Activated T-cell treated with anti-CD3 and anti-CD28 coated beads, Interleukin-2, amount 50 U/mL, for 72 hours (primary cell): ENCODE measurements at places on chromosomes 1 and 21.
A peak's percentile ranks its signal among the peaks of the same experiment; 100 is the strongest.

DNA sequence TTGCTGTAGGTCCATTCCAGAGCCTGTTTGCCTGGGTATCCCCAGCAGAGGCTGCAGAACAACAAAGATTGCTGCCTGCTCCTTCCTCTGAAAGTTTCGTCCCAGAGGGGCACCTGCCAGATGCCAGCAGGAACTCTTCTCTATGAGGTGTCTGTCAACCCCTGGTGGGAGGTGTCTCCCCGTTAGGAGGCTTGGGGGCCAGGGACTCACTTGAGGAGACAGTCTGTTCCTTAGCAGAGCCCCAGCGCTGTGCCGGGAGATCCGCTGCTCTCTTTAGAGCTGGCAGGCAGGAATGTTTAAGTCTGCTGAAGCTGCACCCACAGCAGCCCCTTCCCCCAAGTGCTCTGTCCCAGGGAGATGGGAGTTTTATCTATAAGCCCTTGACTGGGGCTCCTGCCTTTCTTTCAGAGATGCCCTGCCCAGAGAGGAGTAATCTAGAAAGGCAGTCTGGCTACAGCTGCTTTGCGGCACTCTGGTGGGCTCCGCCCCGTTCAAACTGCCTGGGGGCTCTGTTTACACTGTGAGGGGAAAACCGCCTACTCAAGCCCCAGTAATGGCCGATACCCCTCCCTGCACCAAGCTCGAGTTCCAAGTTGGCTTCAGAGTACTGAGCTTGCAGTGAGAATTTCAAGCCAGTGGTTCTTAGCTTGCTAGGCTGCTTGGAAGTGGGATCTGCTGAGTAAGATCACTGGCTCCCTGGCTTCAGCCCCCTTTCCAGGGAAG lies 8.7 kb upstream of the SLC25A24 start:
- no peak overlapping the region for H3K27ac ChIP-seq
- peaks cover 14% of the 10 kb centered on the region for H3K4me1 ChIP-seq
- H3K27me3 ChIP-seq, result peaks cover 41% of the 10 kb centered on the region
- H3K36me3 ChIP-seq, result peaks cover 4% of the 10 kb centered on the region

GRCh38 chr1:106276871-106277270 lies 779.6 kb upstream of the PRMT6 start:
- H3K4me1 ChIP-seq, result no peaks in the 10 kb centered on the region
- no peak for DNase-seq
- no peak overlapping the region for H3K27ac ChIP-seq
- no peaks in the 10 kb centered on the region for H3K36me3 ChIP-seq

GRCh38 chr1:213623064-213623581 lies 364.6 kb upstream of the PROX1 start:
- H3K27me3 ChIP-seq, result peaks cover 13% of the 10 kb centered on the region
- DNase-seq, result no peak
- peaks cover 9% of the 10 kb centered on the region for H3K4me1 ChIP-seq
- no peak overlapping the region for H3K27ac ChIP-seq
- H3K4me3 ChIP-seq, result peak overlapping the region; percentile 49

GRCh38 chr1:115949156-115949555 lies 27.2 kb upstream of the SLC22A15 start:
- DNase-seq, result no peak
- H3K4me3 ChIP-seq, result no peak overlapping the region
- H3K36me3 ChIP-seq, result no peaks in the 10 kb centered on the region

- no peak for DNase-seq
- H3K27me3 ChIP-seq, result peaks cover 19% of the 10 kb centered on the region
- no peaks in the 10 kb centered on the region for H3K36me3 ChIP-seq
- no peaks in the 10 kb centered on the region for H3K4me1 ChIP-seq
- H3K27ac ChIP-seq, result no peak within 1 kb of the TSS
These were observed at the start of gene AMPD1 for GRCh38 chr1:114695430-114696058. Gene AMPD1 (minus strand): TSS chr1:114695546. CDS start chr1:114695471, 75 bp downstream.

- H3K27me3 ChIP-seq, result peaks cover 31% of the 10 kb centered on the region
- peak; percentile 5 for DNase-seq
- H3K4me1 ChIP-seq, result peaks cover 12% of the 10 kb centered on the region
- H3K4me3 ChIP-seq, result peak overlapping the region; percentile 68
These were observed 106.5 kb downstream of the SLC16A1 start for GRCh38 chr1:112849425-112850033.

DNA sequence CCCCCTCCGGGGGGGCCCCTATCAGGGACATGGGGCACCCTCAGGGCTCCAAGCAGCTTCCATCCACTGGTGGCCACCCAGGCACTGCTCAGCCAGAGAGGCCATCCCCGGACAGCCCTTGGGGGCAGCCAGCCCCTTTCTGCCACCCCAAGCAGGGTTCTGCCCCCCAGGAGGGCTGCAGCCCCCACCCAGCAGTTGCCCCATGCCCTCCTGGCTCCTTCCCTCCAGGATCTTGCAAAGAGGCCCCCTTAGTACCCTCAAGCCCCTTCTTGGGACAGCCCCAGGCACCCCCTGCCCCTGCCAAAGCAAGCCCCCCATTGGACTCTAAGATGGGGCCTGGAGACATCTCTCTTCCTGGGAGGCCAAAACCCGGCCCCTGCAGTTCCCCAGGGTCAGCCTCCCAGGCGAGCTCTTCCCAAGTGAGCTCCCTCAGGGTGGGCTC lies 34.9 kb downstream of the TRIM11 start:
- no peak overlapping the region for H3K4me3 ChIP-seq
- no peaks in the 10 kb centered on the region for H3K36me3 ChIP-seq
- H3K27ac ChIP-seq, result no peak overlapping the region
- no peaks in the 10 kb centered on the region for H3K4me1 ChIP-seq

DNA sequence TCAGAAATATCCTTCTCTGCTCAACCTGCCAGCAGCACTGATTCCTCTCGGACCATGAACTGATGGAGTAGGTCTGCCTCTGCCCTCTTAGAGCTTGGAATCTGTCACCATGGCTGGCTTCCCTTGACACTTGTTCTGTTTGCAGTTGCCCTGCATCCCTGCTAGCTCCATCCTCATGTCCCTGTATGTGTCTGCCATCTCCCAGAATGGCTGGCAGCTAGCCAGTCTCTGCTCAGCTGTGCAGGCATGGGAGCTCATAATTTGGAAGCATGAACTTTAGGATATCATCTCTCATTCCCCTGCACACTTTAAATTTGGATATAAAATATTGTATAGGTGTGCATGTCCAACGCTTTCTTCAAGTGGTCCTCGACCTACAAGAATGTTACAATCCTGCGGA lies 95.4 kb downstream of the C1orf94 start:
- no peak for DNase-seq
- H3K27me3 ChIP-seq, result peaks cover 16% of the 10 kb centered on the region
- no peaks in the 10 kb centered on the region for H3K36me3 ChIP-seq
- no peak overlapping the region for H3K27ac ChIP-seq
- no peaks in the 10 kb centered on the region for H3K4me1 ChIP-seq
- no peak overlapping the region for H3K4me3 ChIP-seq

- peaks cover 3% of the 10 kb centered on the region for H3K4me1 ChIP-seq
- H3K27ac ChIP-seq, result no peak overlapping the region
- no peaks in the 10 kb centered on the region for H3K36me3 ChIP-seq
- no peak overlapping the region for H3K4me3 ChIP-seq
- no peaks in the 10 kb centered on the region for H3K27me3 ChIP-seq
These were observed 25.4 kb downstream of the TEX35 start for GRCh38 chr1:178538192-178538916.

GRCh38 chr1:116754198-116754977 lies at the start of gene CD2:
Gene CD2 (plus strand): TSS chr1:116754430. CDS start chr1:116754493, 63 bp downstream.
- peaks cover 65% of the 10 kb centered on the region for H3K36me3 ChIP-seq
- peaks cover 27% of the 10 kb centered on the region for H3K4me1 ChIP-seq
- peak within 1 kb of the TSS; percentile 100 for H3K27ac ChIP-seq
- DNase-seq, result peak; percentile 69
- H3K27me3 ChIP-seq, result no peaks in the 10 kb centered on the region

DNA sequence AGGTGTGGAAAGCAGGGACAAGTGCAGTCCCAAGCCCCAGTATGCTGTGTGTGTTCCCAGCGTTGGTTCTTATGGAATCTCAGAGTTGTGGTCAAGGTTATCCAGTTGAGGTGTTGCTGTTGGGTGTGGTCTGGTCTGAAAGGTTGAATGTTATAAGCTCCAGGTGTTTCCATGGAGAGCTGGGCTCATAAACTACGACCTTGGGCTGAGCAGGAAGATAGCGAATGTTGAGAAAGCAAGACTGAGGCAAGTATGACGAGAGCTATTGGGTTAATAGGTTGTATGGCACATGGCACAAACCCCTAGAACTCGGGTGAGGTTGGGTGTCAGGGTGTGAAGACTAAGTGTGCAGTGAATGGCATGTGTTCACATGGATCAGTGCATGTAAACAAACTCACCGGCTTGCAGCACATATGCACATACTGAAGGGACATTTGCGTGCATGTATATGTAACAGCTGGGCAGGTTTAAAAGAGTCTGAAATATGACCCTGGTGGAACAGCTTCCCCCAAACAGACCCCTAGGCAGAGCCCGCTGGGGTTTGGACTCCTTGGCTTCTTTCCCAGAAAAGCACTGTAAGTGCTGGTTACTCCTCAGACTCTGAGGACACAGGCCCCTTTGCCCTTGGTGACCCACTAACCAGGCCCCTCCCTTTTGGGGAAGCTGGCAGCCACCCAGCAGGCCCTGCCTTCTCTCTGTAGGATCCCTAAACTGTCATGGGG lies 117.5 kb downstream of the NAV1 start:
- H3K27ac ChIP-seq, result no peak overlapping the region
- DNase-seq, result no peak
- H3K4me1 ChIP-seq, result no peaks in the 10 kb centered on the region
- H3K36me3 ChIP-seq, result no peaks in the 10 kb centered on the region

DNA sequence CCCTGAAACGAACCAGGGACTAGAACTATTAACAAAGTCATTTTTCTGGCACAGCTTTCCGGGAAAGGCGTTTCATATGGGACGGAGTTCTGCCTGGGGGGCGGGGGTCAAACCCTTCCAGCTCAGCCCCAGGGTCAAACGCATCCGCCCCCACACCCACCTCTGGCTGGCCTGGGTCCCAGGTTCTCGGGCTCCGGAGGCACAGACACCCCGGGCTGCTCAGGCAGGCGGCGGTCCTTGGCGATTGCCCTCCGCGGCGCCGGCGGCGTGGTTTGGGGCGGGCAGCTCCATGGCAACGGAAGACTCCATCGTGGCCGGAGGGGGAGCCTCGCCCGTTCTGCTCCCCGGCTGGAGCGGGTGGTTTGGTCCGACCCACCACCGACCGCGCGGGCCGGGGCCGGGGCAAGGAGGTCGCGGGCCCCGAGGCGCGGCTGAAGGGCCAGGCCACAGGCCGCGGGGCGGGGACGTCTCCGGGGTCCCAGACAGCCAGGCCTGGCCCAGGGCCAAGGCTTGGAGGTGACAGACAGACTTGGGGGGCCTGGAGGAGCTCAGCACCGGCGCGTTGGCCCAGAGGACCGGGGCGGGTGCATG lies at the start of gene CFAP74:
Gene CFAP74, minus strand, starts transcription at position 246 of the 591 bp plus-strand sequence. CDS start 12,830 bp downstream, outside the sequence.
- H3K27ac ChIP-seq, result no peak within 1 kb of the TSS
- H3K36me3 ChIP-seq, result no peaks in the 10 kb centered on the region
- no peak within 1 kb of the TSS for H3K4me3 ChIP-seq
- H3K27me3 ChIP-seq, result peaks cover 37% of the 10 kb centered on the region
- no peaks in the 10 kb centered on the region for H3K4me1 ChIP-seq
- DNase-seq, result peak; percentile 44

- DNase-seq, result no peak
- H3K4me1 ChIP-seq, result peaks cover 39% of the 10 kb centered on the region
These were observed 294.8 kb downstream of the PTPRC start for GRCh38 chr1:198933515-198934222.

DNA sequence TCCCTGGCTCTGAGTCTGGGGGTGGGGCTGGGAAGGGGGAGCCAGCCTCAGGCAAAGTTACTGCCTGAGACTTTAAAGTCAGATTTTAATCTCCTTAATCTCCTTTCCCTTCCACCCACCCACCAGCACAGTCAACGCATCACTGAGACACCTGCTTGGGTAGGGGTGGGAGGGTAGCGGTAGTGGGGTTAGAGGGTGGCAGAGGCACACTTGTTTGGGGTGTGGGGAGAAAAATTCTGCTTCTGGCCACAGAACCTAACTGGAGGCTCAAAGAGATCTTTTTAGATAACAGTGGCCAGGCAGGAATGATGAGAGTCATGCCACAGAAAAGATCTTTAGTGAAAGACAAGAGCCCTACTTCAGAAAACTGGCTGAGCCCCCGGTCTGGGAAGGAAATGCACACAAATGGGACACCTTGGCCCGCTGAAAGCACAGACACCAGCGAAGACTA lies 44.1 kb downstream of the CD247 start:
- peaks cover 87% of the 10 kb centered on the region for H3K4me1 ChIP-seq
- peaks cover 25% of the 10 kb centered on the region for H3K36me3 ChIP-seq
- H3K4me3 ChIP-seq, result peak overlapping the region; percentile 86

GRCh38 chr1:156496211-156496761 lies 4.3 kb downstream of the MEF2D start:
- peak overlapping the region; percentile 91 for H3K4me3 ChIP-seq
- no peak for DNase-seq
- no peaks in the 10 kb centered on the region for H3K27me3 ChIP-seq
- peaks cover 8% of the 10 kb centered on the region for H3K36me3 ChIP-seq
- peaks cover 76% of the 10 kb centered on the region for H3K4me1 ChIP-seq

- H3K4me1 ChIP-seq, result peaks cover 7% of the 10 kb centered on the region
- H3K4me3 ChIP-seq, result no peak overlapping the region
- DNase-seq, result no peak
- no peak overlapping the region for H3K27ac ChIP-seq
- H3K27me3 ChIP-seq, result no peaks in the 10 kb centered on the region
These were observed 50.9 kb downstream of the SLC44A3 start for GRCh38 chr1:94871031-94871430.

DNA sequence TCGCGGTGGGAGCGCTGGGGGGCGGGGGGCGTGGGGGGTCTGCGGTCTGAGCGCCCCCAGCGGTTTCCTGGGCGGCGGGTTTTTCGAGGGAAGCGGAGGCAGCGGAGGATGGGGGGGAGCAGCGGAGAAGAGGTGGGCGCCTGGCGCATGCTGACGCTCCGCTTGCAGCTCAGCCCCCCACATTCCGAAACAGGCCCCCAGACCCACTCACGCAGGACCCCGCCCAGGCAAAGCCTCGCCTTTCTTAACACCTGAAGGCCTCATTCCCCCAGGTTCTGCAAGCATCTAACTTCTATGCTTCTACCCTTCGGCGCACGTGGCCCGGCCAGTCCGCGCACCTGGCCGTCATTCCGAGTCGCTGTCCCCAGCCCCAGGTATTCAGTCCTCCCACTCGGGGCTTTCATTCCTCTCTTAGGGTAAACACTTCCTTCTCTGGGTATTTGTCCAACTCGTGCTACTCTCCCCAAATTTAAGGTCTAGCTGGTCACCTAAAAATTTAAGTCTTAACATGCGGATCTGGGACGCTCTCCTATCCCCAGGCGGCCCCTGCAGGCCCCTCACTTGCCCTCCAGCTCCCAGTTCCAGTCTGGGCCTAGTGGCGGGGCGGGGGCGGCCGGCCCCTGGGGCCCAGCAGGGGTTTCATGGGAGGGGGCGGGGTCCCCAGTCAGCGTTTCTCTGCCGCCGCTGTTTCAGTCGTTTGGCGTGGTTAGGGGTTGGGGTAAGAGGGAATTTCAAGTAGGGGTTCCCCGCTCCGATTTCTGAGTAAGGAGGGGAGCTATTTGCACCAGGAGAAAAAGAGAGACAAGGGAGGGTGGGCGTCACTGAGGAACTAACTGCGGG lies 2.8 kb upstream of the ZBTB7B start:
- peaks cover 13% of the 10 kb centered on the region for H3K36me3 ChIP-seq
- peaks cover 37% of the 10 kb centered on the region for H3K4me1 ChIP-seq
- DNase-seq, result peak; percentile 84
- H3K27ac ChIP-seq, result peak overlapping the region; percentile 71
- no peaks in the 10 kb centered on the region for H3K27me3 ChIP-seq

GRCh38 chr21:38401191-38401926 lies 96.9 kb downstream of the ERG start:
- no peaks in the 10 kb centered on the region for H3K36me3 ChIP-seq
- DNase-seq, result no peak
- peaks cover 44% of the 10 kb centered on the region for H3K27me3 ChIP-seq
- no peak overlapping the region for H3K27ac ChIP-seq

- H3K27ac ChIP-seq, result no peak overlapping the region
- H3K27me3 ChIP-seq, result no peaks in the 10 kb centered on the region
- no peak for DNase-seq
- H3K4me3 ChIP-seq, result no peak overlapping the region
These were observed 1808.1 kb downstream of the NCAM2 start for GRCh38 chr21:22806278-22806677.
